ENCODE measurements at places on chromosomes 4 and X.

DNA sequence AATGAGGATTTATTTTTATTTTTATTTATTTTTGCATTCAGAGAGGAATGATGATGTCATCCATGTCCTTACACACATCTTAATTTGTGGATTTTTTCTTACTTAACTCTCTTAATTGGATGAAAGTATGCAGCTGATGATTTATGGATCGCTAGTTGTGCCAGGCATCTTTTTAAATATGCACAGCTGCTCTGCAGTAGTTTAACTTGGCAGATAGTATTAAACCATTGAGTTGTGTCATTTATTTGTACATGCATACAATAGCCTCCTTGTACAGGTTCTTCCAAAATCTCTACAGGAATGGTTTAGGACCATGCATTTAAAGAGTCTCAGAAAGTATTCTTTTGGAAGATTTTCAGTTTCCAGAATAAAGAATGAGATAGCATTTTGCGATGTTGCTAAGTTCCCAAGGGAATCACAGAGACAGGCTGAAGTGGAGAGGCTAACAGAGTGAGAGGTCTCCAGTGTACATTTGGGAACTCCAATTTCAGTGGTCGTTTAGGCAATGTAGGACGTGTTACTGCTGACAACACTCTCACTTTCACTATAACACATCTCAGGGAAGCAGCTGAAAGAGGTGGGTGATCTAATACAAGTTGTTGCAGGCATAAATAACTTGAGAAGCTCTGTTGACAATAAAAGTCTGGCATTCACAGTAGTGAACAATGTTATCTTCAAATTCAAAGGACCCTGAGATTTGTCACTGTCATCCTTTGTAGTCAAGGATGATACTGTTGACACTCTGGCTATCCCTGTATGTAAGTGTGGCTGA, 49.9 kb upstream of the SCRG1 start:
- no peak for DNase-seq

DNA sequence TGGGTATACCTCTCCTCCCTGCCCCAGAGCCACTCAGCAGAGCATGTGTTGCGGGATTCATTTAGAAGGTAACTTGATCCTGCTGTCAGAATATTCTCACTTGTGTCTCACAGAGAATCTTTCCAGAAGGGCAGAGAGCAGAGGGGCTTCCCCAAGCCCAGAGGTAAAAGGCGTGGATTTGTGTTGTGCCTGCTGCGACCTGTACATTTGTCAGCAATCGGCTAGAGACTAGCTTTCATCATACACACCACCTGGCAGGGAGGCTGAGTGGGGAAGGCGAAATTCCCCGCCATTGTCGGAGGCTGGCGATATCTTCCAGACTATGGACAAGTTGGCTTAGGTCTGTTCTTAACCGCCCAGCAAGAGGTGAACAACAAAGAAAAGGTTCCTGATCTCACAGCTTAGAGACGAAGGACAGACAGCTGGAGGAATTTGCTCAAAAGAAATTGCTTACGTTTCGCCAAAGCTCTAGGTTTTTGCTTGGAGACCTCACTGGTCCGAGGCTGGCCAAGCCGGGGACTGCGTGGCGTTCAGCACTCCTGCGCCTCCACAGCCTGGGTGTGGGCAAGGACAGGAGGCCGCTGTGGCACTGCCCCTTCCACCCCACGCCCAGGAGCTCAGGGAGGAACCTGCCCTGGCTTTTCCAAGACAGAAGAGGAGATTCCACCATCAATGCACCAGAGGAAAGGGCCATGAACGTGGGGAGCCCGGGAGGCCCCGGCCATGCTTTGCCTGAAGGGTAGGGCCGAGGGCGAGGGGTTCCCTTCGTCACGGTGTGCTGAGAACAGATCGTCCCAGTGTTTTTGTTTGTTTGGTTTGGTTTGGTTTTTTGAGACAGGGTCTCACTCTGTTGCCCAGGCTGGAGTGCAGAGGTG, 69.4 kb downstream of the DCTD start:
- no peak for DNase-seq

- no peak for DNase-seq
These were observed 493.0 kb upstream of the FAM241A start for GRCh38 chr4:111652236-111652635.

GRCh38 chr4:18882468-18882867, 860.9 kb upstream of the LCORL start:
- DNase-seq: no peak

DNA sequence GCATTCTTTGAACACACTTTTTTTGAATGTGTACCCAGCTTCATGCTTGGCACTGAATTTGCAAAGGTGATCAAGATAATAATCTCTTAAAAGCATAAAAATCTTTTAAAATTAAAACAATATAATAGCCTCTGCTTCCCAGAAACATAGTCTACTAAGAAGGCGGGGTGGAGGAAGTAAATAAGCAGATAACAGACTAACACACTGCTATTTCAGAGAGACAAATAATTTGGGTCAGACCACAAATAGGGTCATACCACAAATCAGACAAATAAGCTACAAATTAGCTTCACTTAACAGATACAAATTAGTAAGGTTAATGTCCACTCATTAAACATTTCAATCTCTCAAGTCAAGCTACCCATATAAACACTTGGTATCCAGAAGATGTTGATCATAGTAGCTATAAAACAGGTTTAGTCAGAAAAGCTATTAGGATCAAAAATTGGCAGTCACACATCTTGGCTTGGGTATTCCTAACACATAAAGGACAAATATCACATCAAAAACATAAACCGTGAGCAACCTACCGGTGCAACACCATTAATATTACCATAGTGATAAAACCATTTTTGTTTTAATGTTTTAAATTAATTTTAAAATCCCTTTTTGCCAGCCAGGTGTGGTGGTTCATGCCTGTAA, 47.3 kb downstream of the PPP3CA start:
- DNase-seq: no peak

DNA sequence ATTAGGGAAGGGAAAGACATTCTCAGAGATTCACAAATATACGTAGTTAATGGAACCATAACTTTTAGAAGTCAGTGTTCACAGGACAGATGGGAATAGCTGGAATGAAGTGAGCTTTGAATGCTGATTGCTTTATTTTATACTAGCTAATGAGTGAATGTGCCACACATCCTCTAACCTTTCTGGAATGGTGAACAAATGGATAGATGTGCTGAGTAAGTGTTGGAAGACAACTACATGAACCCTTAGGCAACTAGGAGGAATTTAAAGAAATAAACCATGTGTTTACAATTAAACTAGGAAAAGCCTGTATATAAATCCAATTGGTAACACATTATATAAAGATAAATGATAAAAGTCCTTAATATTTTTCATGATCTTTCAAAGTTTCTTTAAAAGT, 91.6 kb upstream of the LIMCH1 start:
- no peak for DNase-seq

GRCh38 chr4:154958621-154959358, 177.7 kb downstream of the RBM46 start:
- DNase-seq: no peak

GRCh38 chr4:6029254-6029653, 11.0 kb upstream of the C4orf50 start:
- DNase-seq: no peak

- peak; percentile 4 for DNase-seq
These were observed 3.7 kb upstream of the GPR82 start for GRCh38 chrX:41720125-41720779.

DNA sequence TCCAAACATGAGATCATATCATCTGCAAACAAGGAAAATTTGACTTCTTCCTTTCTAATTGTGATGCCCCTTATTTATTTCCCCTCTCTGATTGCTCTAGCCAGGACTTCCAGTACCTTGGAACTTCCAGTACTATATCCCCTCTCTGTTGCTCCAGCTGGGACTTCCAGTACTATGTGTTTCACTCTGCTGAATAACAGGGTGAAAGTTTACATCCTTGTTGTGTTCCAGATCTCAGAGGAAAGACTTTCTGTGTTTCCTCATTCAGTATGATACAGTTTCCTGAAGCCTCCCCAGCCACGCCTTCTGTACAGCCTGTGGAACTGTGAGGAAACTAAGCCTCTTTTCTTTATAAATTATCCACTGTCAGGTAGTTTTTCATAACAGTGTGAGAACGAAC, 381.3 kb upstream of the FAM47C start:
- DNase-seq: no peak

DNA sequence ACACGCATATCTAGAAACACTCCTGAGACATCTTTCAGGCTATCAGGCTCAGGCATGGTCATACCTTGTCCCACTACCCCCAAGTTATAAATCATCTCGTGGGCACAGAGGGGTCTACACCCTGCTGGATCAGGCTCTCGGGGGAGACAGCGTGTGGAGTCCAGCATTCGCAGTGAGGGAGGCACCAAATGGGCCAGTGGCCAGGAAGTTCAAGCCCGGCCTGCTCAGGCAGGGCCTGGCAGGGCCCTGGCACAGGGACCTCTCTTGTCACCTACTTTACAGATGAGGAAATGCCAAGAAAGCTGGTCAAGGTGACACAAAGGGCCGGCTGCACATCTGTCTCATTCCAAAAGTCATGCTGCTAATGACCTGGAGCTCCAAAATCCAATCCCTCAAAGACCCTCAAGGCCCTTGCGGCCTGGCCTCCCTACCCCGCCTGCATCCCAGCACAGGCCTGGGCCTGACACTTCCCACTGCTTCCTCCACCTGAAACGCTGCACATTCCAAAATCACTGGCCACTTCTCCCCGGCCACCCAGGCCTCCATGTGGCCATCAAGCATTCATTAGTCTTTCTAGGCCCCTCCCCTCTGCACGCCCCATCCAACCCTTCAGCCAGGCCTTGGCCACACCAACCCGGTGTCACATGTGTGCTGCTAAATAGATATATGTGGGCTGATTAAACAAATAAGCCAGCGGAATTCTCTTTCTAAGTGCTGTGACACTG, 35.6 kb downstream of the ACOX3 start:
- DNase-seq: no peak

- DNase-seq: no peak
These were observed 519.5 kb downstream of the FGF13 start for GRCh38 chrX:138191998-138192397.

GRCh38 chr4:32775049-32775448, 2054.9 kb downstream of the PCDH7 start:
- no peak for DNase-seq

DNA sequence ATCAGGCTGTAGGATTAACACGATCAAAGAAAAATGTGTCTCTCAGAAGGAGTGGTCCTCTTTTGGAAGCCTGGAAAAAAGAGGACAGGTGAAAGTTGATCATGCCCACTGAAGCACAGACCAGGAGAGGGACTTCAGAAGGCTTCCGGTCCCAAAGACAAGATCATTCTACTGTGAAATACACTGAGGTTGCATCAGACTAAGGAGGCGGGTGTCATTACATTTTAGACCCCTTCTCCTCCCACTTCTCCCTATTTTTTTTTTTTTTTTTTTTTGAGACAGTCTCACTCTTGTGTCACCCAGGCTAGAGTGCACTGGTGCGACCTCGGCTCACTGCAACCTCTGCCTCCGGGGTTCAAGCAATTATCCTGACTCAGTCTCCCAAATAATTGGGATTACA, 67.5 kb downstream of the RBM47 start:
- no peak for DNase-seq

- DNase-seq: no peak
These were observed 690 bp upstream of the NEIL3 start for GRCh38 chr4:177308847-177309521.

- no peak for DNase-seq
These were observed at the start of gene PLS3 for GRCh38 chrX:115560978-115561604. Gene PLS3 (plus strand): TSS chrX:115561174. CDS start chrX:115610251, 49,077 bp downstream.

- DNase-seq: no peak
These were observed 5.1 kb downstream of the PSAPL1 start for GRCh38 chr4:7429601-7430078.

DNA sequence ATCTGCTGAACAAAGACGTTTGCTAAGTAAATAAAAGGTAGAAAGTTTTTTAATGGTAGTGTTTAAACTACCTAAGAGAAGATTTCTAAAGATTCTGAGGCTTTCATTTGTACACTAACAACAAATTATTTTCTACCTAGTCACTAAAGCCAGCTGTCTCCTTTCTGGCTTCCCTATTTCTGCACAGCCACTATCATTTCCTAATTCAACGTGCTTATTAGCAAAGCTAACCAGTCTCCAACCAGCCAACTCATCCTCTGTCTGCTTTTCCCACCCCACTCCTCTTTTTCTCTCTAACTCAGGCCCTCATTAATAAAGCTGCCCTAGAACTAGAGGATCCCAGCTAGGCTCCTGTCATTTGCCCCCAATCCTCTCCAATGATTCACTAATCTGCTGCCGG, 118.2 kb downstream of the ZNF827 start:
- no peak for DNase-seq

- no peak for DNase-seq
These were observed 144.6 kb upstream of the KIT start for GRCh38 chr4:54513204-54513603.

DNA sequence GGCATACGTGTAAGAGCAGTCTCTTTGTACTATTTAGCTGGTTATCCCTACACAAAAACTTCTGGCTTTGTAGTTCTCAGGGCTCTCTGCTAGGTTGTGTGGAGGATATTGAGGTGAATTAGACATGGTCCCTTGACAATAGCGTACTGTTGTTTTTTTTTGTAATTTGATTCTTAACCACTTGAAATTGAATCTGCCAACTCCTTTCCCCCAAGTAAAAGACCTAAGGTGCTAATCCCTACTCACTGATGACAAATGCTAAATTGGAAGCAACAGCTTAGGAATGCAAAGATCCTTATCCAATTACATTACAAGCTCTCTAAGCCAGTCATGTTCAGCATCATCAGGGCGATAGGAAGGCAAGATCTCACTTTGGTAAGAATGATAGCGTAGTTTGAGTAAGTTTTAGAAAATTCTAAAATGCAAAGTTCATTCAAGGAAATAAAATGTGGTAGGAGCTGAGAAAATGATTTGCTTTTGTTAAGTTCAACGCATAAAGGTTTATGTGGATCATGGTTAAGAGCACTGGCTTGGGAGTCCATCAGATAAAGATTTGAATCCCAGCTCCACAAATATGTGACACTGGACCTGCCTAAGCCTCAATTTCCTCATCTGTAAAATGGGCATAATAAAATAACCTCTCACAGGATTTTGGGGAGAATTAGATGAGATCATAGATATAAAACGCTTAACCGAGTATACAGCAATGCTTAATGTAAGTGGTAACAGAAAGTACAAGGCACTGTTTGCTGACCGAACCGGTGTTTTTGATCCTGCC, 39.3 kb downstream of the DOCK11 start:
- no peak for DNase-seq

GRCh38 chrX:126994032-126994600, 174.6 kb downstream of the PRR32 start:
- no peak for DNase-seq

GRCh38 chr4:122963216-122963615, 40.8 kb upstream of the NUDT6 start:
- no peak for DNase-seq

DNA sequence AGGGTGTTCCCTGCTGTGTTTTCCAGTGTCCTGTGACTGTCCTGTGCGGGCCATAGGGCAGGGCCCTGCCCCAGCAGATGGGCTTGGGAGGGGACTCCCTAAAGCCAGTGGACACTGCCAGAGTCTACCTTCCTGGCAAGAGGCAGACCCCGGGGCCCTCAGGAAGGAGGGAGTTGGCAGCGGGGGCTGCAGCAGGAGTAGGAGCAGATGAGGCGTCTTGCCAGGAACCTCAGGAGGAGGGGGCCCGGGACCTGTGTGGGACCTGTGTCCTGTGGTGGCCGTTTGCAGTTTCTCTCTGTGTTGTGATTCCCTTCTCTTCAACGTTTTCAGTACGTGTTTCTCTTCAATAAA, 3.8 kb downstream of the PNMA3 start:
- DNase-seq: no peak
